ENCODE measurements at places on chromosomes 5 and 9.

DNA sequence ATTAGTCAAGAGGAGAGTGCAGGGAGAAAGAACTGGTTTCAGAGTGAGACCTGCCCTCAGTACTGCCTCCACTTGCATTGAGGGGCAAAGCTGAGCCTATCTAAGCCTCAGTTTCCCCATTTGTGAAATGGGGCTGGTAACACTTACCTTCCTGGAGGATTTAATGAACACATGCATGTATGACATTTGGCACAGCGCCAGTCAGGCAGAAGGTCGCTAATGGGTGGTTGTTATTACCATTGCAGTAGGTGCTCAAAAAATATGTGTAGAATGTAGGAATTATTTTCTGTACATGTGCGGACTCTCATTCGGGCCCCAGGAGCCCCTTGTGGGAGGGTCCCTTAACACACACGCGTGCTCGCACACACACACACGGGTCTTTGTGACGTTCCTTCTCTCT is 10.9 kb downstream of the FAT2 start:
- no peak for DNase-seq

DNA sequence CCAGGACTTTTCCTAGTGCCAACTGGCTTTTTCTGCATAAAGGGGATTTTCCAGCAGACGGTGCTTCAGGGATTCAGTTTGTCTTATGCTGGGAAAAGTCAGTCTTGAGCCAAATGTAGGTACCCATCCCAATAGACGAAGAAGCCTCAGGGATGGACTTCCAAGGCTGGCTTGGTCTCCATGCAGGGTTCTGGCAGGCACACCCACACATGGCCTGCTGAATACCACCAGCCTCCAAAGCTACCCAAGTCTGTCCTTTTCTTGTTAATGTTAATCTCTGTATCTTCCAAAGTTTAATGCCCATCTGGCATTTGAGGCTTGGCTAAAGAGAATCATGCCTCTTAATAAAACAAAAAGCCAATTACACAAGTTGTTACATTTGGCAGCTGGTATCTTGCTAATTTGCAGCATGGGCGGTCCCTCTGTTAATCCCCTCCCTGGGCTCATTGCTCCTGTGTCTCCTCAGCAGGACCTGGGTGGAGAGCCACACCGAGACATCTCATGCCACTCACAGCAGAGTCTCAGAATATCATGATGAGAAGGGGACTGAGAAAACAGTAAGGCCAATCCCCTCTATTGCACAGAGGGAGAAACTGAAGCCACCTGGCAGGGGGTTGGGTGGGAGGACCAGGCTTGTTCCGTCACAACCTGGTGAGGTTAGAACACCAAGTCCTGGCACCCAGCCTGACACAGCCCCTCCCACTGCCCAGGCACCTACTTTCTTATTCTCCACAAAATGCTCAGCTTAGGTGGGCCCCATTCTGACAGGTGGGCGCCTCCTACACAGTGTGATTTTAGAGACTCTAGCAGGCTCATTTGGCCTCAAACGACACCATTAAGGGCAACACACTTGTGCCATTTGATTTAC is 243.2 kb downstream of the FSTL4 start:
- no peak for DNase-seq

DNA sequence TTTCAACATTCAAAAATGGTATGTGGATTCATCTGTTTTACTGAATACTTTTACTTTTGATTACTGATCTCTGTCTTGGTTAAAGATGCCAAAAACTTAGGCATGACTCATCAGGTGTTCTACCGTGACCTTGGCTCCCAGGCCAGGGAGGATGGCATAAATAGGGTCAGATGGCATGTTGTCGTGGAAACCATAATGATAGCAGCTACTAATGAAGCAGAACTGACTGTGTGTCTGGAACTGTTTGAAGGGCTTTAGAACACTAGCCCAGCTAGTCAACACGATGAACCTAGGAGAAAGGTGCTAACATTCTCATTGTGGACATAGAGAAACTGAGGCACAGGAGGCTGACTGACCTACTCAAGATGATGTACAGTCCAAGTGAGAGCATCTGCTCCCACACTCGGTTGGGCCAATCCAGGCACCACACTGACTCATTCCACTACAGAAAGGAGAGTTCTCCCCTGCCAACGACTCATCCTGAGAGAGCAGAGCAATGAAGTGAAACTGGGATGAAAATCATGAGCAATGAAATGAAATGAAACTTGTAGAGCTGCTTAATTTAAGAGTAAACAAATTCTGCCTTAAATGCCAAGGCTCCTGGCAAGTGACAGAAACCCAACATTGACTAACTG is 116.0 kb downstream of the TENT4A start:
- DNase-seq = no peak

DNA sequence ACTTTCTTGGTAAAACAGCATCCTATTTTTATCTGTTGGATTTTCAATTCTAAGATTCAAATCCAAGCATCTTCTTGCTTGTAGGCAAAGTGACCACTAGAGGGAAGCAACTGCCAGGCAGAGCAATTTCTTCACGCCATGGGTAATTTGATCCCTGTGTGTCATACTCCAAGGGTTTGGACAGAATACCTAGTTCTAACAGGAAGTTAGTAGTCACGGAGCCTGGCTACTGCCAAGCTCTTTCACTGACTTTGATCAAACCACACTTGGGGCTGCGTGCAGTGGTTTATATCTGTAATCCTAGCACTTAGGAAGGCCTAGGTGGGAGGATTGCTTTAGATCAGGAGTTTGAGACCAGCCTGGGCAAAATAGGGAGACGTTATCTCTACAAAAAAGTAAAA is 473.6 kb upstream of the TNC start:
- peak; percentile 95 for DNase-seq

DNA sequence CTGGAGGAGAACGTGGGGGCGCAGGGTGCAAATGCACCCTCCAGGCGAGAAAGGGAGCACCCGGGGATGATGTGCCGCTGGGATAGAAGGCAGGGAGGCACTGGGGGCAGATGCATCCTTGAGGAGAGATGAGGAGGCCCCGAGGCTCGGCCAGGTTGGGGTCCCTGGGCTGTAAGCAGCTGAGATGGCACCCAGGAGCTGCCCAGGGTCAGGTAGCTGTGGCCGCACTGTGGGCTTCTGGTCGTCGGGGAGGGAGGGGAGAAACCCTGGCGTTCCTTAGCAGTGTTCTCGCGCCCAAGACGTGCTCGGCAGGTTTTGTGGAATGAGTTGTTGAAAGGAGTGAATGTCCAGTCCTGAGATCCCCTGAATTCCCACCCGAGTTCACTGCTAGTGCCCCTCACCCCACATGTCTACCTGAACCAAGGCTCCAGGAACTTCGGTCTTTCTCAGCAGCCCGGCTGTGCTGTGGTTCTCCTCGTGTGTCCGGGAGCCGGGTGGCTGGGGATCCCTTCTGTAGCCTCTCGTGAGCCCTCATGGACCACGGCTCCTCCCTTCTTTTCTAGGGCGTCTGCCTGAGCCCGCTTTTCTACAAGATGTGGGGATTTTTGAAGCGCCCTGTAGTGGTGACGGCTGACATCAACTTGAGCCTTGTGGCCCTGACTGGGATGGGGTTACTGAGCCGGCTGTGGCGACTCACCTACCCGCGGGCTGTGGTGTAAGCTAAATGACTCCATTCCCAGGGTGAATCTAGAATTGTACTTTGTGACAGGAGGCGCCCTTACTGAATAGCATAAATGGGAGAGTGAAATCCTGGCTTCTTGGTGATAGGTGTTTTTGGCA is 1.1 kb downstream of the POMT1 start:
- DNase-seq = peak; percentile 62

GRCh38 chr9:4489919-4490704 is at the start of gene SLC1A1:
Gene SLC1A1 (plus strand): TSS chr9:4490468. CDS start chr9:4490680, 212 bp downstream.
- peak; percentile 63 for DNase-seq

- DNase-seq = no peak
These were observed at the start of gene PCDHA11 for GRCh38 chr5:140868721-140869554. Gene PCDHA11 (plus strand): TSS chr5:140868957. CDS start chr5:140869104, 147 bp downstream.

GRCh38 chr9:120922404-120923195 is 4.0 kb downstream of the TRAF1 start:
- no peak for DNase-seq
